ENCODE measurements at places on chromosomes 4 and X.

GRCh38 chr4:145804116-145804515 lies 124.2 kb downstream of the C4orf51 start:
- DNase-seq, result no peak

DNA sequence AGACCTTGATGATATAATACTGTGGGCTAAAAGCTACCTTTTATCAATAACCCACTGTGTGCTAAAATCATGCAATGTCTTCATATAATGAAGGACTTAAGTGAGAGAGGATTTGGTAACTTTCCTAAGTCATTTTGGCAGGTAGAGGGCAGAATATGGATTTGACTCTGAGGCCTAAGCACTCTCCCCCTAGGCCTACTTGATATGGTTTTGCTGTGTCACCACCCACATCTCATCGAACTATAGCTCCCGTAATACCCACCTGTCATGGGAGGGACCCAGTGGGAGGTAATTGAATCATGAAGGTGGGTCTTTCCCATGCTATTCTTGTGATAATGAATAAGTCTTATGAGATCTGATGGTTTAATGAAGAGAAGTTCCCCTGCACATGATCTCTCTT lies 229.7 kb downstream of the GBA3 start:
- DNase-seq, result no peak

DNA sequence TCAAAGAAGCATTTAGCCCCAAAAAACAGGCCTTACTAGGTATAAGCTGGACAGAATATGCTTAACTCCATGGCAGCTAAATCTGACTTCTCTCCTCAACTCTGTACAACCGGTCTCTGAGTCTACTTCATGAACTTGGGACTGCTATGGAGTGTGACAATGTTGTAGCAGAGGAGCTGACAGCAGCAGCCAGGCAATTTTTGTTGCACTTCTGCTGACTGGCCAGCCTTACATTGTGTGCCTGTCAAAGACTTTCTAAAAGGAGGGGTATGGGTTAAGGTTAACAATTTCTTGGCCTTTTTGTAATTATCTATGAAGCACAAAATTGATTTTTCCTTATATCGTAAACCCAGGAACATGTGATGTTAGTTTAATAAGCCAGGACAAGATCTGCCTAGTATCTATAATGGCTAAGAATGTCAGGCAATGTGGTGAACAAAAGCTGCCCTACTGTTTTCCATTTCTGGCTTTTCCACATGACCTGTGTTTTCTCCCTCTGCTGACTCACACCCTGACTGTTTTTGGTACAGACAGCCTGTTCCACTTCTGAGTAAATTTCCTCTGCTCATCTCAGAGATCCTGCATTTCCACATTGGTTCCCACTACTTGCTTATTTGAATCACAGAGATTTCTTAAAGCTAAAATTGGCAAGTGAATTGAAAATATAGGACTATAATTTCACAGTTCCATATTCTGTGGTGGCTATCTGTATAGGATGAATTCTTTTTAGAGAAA lies 9.3 kb downstream of the NOX1 start:
- DNase-seq, result no peak

DNA sequence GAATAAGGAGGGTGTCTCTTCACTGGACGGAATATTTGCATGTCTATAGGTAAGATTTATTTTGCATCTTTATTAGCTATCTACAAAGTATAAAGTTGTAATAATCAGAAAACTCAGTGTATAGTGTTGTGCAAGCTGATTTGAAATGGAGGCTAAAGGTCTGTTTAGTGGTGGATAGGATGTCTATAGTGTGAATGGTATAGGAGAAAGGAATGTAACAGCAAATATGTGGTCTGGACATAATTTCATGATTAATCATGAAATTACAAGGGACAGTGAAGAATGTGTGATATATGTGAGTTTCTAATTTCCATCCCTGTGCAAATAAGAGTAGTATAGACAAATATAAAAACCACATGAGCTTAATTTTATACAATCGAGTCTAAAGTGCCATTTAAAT lies 79.3 kb upstream of the CAMK2D start:
- DNase-seq, result no peak

- DNase-seq, result no peak
Observed at GRCh38 chr4:121977251-121978171, 25.7 kb upstream of the TRPC3 start.

DNA sequence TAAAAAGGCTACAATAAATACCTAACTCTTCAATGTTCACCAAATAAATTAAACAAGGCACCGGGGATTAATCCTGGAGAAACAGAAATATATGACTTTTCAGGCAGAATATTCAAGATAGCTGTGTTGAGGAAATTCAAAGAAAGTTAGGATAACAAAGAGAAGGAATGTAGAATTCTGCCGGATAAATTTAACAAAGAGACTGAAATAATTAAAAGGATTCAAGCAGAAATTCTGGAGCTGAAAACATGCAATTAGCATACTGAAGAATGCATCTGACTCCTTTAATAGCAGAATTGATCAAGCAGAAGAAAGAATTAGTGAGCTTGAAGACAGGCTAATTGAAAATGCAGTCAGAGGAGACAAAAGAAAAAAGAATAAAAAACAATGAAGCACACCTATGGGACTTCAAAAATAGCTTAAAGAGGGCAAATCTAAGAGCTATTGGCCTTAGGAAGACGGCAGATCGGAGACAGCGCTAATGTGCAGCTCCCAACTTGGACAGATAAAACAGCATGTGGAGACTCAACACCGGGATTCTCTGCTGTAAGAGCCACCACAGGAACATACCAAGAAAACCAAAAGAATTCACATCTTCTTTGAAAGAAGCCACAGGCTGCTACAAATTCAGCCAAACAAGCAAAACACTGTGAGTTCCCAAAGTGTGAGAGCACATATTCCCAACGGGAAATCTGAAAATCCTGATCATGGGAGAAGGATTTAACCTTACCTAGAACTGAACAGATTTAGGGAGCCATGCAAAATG lies 1290.9 kb downstream of the PCDH18 start:
- DNase-seq, result no peak

DNA sequence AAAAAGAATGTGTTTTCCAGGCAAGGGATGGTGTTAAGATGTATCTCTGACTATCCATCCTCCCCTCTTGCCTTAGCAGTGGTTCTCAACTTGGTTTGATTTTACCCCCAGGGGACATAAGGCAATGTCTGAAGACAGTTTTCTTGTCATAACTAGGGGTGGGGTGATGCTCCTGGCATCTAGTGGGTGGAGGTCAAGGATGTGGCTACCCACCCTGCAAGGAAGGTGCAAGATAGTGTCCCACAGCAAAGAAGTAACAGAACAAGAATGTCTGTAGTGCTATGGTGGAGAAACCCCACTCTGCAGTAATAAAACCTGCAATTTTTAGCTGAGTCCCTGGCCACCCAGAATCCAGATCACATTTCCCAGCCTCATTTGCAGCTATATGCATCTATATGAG lies 81.2 kb upstream of the TBL1X start:
- no peak for DNase-seq

GRCh38 chr4:27278615-27279375 lies 418.2 kb downstream of the STIM2 start:
- DNase-seq, result no peak

GRCh38 chr4:47913861-47914219 lies 543 bp downstream of the NFXL1 start:
- DNase-seq, result peak; percentile 26

DNA sequence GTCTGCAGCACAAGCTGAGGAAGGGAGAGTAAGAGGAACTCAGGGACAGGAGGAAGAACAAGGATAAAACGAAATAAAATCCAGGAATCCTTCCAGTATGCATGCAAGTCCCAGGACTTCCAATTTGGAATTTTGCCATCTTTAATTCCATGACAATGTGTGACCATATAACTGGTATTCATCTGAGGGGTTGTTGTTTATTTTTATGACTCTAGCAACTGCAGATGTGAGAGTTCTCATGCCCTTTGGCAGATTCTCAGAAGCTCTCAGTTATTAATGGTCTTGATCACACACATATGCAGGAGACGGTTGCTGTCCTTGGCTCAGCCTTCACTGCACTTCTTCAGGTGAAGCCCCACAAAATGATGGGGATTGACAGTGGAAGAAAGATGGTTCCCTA lies 148.2 kb downstream of the SMIM20 start:
- DNase-seq, result no peak

GRCh38 chr4:89306486-89307177 lies 968 bp downstream of the GPRIN3 start:
- DNase-seq, result no peak

DNA sequence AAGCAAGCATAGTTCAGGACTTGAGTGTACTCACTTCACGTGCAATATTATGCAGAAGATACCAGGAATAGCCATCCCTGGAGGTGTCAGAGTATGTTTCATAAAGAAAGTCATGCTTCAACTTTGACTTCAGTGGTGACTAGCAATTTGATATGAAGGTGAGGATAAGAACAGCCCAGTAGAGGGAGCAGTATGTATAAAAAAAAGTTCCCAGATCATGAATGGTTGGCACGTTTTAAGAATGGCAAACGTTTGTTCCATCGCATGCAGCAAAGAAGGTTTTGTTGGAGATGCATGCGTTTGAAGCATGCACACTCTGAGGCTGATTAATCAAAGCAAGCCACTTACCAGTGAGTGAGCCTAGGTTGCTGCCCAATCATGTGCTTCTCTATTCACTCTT lies 33.5 kb upstream of the SLITRK4 start:
- no peak for DNase-seq

GRCh38 chrX:2320089-2320488 lies 180.7 kb downstream of the DHRSX start:
- no peak for DNase-seq

Data from caudate nucleus (tissue), 63 donors.